Central memory CD4-positive, alpha-beta T cell (primary cell): ENCODE measurements at places on chromosomes 7 and 10.

- no peak for DNase-seq
These were observed 9.2 kb downstream of the DNA2 start for GRCh38 chr10:68462536-68462935.

DNA sequence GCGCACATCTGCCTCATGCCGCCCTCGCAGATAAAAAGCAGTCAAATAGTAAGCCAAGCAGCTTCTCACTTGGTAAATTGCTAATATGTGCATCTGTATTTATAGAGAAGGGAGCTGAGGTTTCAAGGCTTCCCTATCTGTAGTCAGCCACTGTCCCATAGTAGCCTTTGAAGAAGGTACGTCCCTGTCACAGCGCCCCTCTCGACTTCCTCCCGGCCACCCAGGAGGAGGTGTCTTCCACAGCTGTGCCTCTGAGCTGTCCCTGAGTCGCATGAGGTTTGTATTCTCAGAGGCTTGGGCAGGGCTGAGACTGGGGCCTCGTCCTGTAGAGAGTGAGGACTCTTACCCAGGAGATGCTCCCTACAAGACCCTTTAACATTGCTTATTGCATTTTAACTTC, 49.0 kb downstream of the SPOCK2 start:
- DNase-seq = no peak

DNA sequence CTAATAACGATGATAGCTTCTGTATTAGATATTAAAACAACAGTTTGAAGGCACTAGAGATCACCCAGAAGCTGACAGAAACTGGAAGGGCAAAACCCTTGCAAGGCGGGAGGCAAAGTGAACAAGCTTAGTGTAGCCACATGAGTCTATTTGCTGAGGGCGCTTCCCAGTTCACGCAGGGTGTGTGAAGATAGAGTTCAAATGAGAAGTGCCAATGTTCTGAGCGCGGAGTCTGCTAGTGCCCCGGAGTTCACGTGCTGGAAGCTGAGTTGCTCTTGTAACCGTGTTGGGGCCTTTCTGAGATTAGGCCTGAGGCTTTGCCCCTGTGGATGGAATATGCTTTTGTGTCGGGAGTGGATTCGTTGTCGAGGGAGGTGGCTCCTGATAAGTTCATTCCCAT, 16.6 kb upstream of the GTPBP4 start:
- DNase-seq = no peak

DNA sequence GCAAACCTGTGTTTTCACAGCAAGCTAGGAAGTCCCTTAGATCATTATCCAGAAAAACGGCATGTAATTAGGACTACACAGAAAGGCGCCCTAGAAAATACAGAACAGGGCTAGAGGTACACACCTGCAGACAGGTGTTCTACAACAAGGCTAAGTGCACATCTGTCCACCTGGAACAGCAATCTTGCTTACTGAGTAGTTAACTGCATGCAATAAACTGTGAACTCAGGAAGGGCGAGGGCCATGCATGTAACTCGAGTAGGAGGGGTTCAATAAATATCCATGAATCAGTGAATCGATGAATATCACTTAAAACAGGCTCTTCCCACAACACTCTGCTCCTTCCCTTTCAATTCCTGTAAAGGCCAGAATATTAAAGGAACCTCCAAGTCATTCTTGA, 22.0 kb downstream of the FAM171A1 start:
- no peak for DNase-seq

GRCh38 chr10:119896061-119896655, 3.6 kb downstream of the SEC23IP start:
- no peak for DNase-seq

DNA sequence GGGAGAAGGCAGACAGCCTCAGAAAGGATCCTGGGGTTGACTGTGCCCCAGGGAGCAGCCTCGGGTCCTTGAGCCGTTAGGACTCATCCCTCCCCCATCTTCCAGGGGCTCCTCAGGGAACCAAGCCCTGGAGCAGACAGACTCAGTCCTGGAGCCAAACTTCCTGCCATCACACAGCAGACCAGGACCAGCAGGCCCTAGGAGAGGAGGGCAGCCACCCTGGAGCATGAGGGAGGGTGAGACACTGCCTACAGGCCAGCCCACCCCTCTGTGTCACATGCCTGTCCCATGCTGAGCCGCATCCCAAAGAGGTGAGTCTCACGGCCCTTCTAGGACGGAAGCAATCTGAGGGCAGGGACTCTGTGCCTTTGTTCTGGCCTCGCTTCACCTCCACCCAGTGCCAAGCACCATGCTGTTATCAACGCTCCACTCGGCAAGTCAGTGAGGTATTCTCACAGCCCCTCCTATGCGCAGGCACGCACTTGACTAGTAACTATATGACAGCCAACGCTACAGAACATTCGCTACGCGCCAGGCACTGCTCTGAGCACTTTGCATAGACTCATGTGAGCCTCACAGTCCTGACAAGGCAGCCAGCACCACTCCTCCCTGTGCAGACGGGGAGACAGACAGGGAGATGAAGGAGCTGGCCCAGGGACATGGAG, 19.1 kb downstream of the MAD1L1 start:
- no peak for DNase-seq

DNA sequence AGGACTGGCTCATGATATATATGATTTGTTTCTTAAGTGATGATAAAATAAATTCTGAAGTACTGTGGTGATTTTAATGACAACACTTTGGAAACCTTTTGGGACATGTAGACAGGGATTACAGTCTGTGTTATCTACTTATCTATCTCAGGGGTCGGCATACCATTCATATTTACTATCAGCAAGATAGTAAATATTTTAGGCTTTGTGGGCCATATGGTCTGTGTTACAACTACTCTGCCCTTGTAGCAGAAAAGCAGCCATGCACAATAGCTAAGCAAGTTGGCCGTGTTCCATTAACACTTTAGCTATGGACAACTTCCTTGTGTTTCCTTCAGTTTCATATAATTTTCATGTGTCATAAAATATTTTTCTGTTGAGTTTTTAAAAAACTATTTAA, 97.8 kb upstream of the PRPS1L1 start:
- no peak for DNase-seq

GRCh38 chr10:109880886-109881768, 42.2 kb downstream of the XPNPEP1 start:
- DNase-seq = no peak

DNA sequence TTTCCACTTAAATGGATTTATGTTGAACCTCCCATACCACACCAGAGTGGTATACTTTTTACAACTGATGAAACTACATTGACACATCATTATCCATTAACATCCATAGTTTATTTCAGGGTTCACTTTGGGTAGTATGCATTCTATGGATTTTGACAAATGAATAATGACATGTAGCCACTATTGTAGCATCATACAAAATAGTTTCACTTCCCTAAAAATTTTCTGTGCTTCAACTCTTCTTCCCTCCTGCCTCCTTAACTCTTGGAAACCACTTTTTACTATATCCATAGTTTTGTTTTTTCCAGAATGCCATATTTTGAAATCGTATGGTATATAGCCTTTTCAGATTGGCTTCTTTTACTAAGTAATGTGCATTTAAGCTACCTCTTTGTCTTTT, 199.5 kb upstream of the TMEM196 start:
- DNase-seq = no peak

DNA sequence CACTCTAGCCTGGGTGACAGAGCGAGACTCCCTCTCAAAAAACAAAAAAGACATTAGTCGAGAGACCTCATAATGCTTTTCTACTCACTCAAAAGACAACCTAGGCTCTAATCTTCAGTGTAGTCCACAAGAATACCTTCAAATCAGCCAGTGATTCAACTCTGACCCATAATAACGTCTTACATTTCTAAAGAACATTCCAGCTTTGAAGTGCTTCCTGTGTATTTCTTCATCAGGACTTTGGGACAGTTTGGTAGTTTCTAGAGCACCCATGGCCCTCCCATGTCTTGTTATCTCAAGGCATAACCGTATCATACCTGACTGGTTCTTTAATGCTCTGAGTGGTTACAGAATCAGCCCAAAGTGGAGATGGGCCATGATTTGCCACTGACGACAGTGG, 221.3 kb downstream of the SKIDA1 start:
- DNase-seq = no peak
